Endothelial cell of umbilical vein (primary cell): ENCODE measurements at places on chromosomes 11 and 22. TPM values are rescaled to one million over a fixed set of nuclear protein-coding genes. Genes with fewer than 3 reads are reported as not detected.

Gene HSPB2
- not detected in 2 replicates for total RNA-seq

Gene GRK3
- total RNA-seq, result 3.0 and 4.4 TPM in 2 replicates

- no peak for DNase-seq
Observed at GRCh38 chr11:95364324-95365295, 133.6 kb upstream of the SESN3 start.

- DNase-seq, result no peak
Observed at GRCh38 chr11:1757861-1758610, 5.7 kb downstream of the CTSD start.
